ENCODE measurements at places on chromosomes 3 and 15.

- H3K27me3 ChIP-seq = no peaks in the 10 kb centered on the region
- peaks cover 28% of the 10 kb centered on the region for H3K36me3 ChIP-seq
- H3K4me3 ChIP-seq = no peak overlapping the region
- peaks cover 8% of the 10 kb centered on the region for H3K4me1 ChIP-seq
- DNase-seq = no peak
These were observed 6.4 kb downstream of the POC1A start for GRCh38 chr3:52147804-52148203.

- peaks cover 3% of the 10 kb centered on the region for H3K27me3 ChIP-seq
- H3K4me1 ChIP-seq = no peaks in the 10 kb centered on the region
- H3K4me3 ChIP-seq = no peak overlapping the region
- DNase-seq = no peak
These were observed 96.3 kb upstream of the SLC2A2 start for GRCh38 chr3:171122861-171123260.

- DNase-seq = peak; percentile 29
- H3K36me3 ChIP-seq = no peaks in the 10 kb centered on the region
- peak overlapping the region; percentile 93 for H3K4me3 ChIP-seq
- peak overlapping the region; percentile 95 for H3K27ac ChIP-seq
These were observed 794 bp downstream of the ARPP19 start for GRCh38 chr15:52567871-52568600.

DNA sequence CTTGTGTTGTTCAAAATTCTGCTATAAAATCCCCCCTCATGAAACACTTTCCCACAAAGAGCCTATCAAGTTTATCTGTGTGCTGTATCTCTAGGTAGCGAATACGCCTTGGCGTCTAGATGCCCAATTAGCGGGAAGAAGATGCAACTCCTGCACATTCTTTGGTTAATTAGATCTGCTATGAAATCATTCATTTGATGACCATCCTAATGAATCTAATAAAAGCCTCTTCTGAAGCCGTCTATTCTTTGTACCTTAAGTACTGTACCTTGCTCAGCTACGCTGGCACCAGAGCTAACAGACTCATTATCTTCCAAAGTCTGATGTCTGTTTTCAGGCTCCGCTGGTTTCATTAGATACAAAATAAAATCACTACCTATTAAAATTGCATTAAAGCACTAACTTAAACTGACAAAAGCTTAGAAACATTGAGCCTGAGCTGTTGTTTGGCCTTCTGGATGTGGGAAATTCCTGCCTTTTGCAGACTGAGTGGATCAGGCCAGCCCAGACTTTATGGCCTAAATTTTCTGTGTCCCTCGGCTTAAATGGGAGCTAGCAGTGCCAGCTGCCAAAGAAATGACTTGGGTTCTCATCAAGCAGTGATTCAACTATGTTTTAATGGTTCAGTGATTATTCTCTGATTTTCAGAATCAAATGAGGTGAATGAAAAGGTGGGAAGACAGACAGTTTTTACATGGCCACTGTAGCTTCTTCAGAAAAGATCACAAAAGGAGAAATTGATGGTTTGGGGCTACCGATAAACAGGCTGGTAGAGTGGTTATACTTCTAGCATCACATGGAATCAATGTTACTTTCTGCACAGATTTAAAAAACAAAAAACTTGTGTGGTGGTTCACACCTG is 28.4 kb upstream of the CHST2 start:
- no peak overlapping the region for H3K27ac ChIP-seq
- peaks cover 13% of the 10 kb centered on the region for H3K36me3 ChIP-seq
- H3K4me1 ChIP-seq = no peaks in the 10 kb centered on the region
- DNase-seq = no peak
- peaks cover 2% of the 10 kb centered on the region for H3K27me3 ChIP-seq

DNA sequence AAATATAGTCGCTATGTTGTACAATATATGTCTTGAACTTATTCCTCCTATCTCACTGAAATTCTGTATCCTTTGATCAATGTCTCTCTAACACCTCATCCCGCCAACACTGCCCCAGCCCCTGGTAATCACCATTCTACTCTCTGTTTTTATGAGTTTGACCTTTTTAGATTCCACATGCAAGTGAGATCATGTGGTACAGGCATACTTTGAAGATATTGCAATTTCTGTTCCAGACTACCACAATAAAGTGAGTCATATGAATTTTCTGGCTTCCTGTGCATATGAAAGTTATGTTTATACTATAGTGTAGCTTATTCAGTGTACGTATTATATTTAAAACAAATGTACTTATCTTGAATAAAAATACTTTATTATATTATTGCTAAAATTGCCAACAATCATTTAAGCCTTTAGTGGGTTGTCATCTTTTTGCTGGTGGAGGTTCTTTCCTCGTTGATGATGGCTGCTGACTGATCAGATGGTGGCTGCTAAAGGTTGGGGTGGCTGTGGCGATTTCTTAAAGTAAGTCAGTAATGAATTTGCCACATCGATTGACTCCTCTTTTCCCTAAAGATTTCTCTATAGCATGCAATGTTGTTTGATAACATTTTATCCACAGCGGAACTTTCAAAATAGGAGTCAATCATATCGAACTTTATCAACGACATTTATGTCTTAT is 257.2 kb downstream of the NFKBIZ start:
- H3K27ac ChIP-seq = no peak overlapping the region
- H3K4me3 ChIP-seq = no peak overlapping the region
- H3K27me3 ChIP-seq = no peaks in the 10 kb centered on the region
- peaks cover 8% of the 10 kb centered on the region for H3K36me3 ChIP-seq
- H3K4me1 ChIP-seq = 0 out of 2 replicates have a peak, but pooled peaks cover 3% of the 10 kb centered on the region
- no peak for DNase-seq

DNA sequence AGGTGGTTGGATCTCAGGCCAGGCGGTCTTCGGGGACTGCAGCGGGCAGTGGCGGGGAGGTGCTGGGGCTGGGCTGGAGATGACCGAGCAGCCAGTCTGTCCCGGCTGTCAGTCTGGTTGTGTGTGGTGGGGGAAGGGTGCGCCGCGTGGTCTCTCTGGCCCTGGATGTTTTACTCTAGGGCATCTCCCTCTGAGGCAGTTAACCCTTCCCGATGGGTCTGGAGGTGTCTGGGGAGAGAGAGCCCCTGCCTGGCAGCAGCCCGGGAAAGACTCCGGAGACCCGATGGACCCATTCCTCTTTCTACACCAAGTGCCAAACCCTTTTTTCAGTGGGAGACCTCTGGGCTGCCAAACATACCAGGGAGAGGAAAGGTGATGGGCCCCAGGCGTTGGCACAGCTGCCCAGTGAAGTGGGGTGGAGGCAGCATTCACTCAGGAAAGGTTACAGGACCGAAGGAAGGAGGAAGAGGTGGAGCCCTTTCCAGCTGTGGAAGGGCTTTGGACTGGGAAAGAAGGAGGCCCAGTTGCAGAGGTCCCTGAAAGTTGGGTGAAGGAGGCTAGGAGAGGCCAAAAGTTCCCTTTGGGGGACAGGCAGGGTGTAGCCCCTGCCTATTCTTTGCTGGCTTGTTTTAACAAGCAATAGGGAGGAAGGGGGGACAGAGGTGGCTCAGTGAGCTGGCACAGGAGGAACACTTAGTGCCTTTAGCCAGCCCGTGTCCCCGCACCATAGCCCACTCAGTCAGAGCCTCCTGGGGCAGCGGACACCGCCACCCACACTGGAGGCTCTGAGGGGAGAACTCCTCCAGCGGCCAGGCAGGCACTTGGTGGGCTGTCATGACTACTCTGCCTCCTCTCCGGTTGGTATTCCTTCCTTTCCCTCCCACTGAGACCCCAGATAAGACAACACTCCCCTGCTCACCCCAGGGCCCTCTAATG is 2.7 kb upstream of the BAHD1 start:
- H3K27ac ChIP-seq = peak overlapping the region; percentile 57
- peaks cover 44% of the 10 kb centered on the region for H3K4me1 ChIP-seq
- H3K36me3 ChIP-seq = 0 out of 2 replicates have a peak, but pooled peaks cover 3% of the 10 kb centered on the region
- H3K27me3 ChIP-seq = peaks cover 29% of the 10 kb centered on the region

- no peaks in the 10 kb centered on the region for H3K27me3 ChIP-seq
- H3K36me3 ChIP-seq = peaks cover under 1% of the 10 kb centered on the region
- H3K4me1 ChIP-seq = peaks cover 62% of the 10 kb centered on the region
- no peak for DNase-seq
- 0 out of 2 replicates have a peak overlapping the region, but pooled peaks have one; percentile 31 for H3K27ac ChIP-seq
These were observed 416.9 kb downstream of the FOXP1 start for GRCh38 chr3:71166339-71167240.

- no peaks in the 10 kb centered on the region for H3K27me3 ChIP-seq
- no peak for DNase-seq
- H3K4me3 ChIP-seq = no peak overlapping the region
These were observed 892.6 kb downstream of the TUSC7 start for GRCh38 chr3:117602058-117602644.

DNA sequence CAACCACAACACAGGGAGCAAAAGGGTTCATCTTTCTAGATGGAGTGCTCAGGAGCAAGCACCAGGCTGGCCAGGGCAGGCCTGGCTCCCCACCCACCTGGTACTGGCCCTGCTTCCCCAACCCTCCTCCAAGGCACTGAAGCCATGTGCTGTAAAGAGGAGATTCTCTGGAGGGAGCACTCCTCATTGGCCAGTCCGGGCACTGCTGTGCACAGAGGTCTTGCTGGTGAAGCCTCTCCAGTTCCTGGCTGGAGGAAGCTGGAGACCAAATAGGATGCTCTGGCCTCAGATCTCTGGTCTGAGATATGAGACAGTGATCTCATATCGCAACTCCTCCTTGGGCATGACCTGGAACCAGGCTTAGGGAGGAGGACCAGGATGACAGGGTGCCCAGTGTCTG is 7.7 kb upstream of the SEMA3F start:
- H3K27me3 ChIP-seq = peaks cover 6% of the 10 kb centered on the region
- peaks cover 32% of the 10 kb centered on the region for H3K4me1 ChIP-seq
- DNase-seq = no peak
- no peak overlapping the region for H3K4me3 ChIP-seq

DNA sequence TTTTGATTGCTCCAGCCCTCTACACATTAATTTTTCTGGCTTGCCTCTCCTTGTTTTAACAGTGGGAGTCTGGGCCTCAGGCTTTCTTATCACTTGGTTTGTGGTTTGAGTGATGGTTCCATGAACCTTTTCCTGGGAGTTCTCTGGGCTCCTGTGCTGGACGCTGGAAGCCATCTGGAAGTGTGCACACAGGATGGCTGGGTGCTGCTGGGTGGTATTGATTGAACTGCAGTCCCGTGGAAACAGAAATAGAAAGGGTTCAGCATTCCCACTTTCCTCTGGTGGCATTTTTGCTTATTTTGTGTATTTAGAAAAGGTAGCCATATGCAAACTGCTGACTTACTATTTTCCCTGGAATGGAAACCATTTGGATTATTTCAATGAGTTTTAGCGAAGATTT is 25.6 kb downstream of the MITF start:
- H3K4me1 ChIP-seq = no peaks in the 10 kb centered on the region
- H3K4me3 ChIP-seq = no peak overlapping the region
- H3K27ac ChIP-seq = no peak overlapping the region
- no peaks in the 10 kb centered on the region for H3K27me3 ChIP-seq
- DNase-seq = no peak

DNA sequence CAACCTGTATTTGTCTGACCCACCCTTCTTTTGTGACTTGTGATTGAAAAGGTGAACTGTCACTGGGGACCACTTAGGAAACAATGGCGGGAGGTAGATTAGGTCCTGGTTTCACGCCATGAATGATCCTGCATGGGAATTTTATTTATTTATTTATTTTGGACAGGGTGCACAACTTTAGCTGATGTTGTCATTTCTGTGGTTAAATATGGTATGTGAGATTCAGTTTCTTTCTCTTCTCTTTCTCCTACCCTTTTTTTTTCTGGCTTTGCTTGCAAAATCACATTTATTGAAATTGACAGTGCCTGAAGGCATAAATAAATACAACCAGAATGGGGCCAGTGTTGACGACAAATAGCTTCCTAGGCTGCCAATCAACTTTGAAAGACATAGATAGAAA is 18.0 kb upstream of the HTR3E start:
- no peak overlapping the region for H3K27ac ChIP-seq
- H3K4me1 ChIP-seq = peaks cover 5% of the 10 kb centered on the region
- H3K27me3 ChIP-seq = no peaks in the 10 kb centered on the region
- no peak for DNase-seq
- H3K36me3 ChIP-seq = peaks cover 3% of the 10 kb centered on the region

DNA sequence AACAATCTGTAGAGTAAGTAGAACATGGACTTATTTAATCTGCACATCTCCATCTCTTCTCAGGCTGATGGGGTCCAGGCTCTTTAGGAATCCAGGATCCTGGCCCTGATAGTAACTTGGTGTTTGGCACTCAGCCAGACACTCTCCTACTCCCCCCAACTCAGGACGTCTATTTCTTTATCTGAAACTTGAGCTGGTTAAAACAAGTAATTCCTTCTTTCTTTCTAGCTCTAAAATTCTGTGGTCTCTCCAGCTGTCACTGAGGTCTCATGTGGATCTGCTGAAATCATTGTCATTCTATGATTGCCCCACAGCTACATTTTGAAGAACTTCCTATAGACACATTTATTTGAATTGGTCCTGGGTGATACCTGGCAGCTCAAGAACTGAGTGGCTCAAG is 59.0 kb downstream of the TP63 start:
- no peak overlapping the region for H3K27ac ChIP-seq
- no peak overlapping the region for H3K4me3 ChIP-seq
- H3K36me3 ChIP-seq = no peaks in the 10 kb centered on the region
- no peaks in the 10 kb centered on the region for H3K4me1 ChIP-seq

- DNase-seq = no peak
- no peak overlapping the region for H3K4me3 ChIP-seq
- H3K36me3 ChIP-seq = peaks cover 18% of the 10 kb centered on the region
- H3K4me1 ChIP-seq = 0 out of 2 replicates have a peak, but pooled peaks cover 8% of the 10 kb centered on the region
- H3K27me3 ChIP-seq = peaks cover 9% of the 10 kb centered on the region
- no peak overlapping the region for H3K27ac ChIP-seq
These were observed 50.4 kb upstream of the PXYLP1 start for GRCh38 chr3:141181196-141181595.

- 0 out of 2 replicates have a peak overlapping the region, but pooled peaks have one; percentile 87 for H3K27ac ChIP-seq
- DNase-seq = no peak
- H3K36me3 ChIP-seq = no peaks in the 10 kb centered on the region
- H3K27me3 ChIP-seq = peaks cover 8% of the 10 kb centered on the region
- peaks cover 85% of the 10 kb centered on the region for H3K4me1 ChIP-seq
- no peak overlapping the region for H3K4me3 ChIP-seq
These were observed 7.4 kb downstream of the PLXND1 start for GRCh38 chr3:129599073-129599472.

DNA sequence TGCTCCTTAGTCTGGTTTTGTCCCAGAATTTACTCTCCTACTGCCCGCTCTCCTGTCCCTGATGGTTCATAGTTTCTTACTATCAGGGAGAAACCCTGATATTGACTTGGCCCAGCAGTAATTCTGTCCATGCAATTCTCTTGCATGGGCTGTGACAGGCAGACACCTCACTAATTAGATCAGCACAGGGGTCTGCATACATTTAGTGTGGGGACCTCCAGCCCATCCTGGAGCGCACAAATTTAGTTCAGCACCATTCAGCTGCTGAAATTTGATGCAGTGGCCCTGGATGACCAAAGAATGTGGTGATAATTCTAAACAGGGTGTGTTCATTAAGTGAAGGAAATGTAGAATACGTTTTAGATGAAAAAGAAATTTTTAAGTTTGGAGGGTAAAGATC is 555.5 kb upstream of the TBL1XR1 start:
- H3K4me3 ChIP-seq = no peak overlapping the region
- peaks cover 16% of the 10 kb centered on the region for H3K36me3 ChIP-seq
- peaks cover 13% of the 10 kb centered on the region for H3K4me1 ChIP-seq
- DNase-seq = no peak
- no peaks in the 10 kb centered on the region for H3K27me3 ChIP-seq

Measured in WTC11 (cell line).